ENCODE measurements at places on chromosomes 3 and 15.
A peak's percentile ranks its signal among the peaks of the same experiment; 100 is the strongest.

DNA sequence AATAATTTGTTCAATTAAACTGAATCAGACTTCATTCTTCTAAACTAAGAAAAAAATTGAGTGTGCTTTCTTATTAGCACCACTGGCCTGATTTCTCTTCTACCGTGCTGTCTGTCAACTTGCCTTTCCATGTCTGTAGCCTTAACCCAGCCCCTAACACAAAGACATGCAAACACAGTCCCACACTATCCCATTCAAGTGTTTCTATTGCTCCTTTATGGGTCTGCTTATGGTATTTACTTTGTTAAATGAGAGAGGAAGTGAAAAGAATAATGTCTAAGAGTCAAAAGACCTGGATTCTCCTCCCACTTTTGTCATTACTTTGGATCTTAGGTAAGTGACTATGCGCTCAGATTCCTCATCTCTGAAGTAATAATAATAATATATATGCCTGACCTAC is 55.3 kb downstream of the GTF2E1 start:
- DNase-seq = no peak

DNA sequence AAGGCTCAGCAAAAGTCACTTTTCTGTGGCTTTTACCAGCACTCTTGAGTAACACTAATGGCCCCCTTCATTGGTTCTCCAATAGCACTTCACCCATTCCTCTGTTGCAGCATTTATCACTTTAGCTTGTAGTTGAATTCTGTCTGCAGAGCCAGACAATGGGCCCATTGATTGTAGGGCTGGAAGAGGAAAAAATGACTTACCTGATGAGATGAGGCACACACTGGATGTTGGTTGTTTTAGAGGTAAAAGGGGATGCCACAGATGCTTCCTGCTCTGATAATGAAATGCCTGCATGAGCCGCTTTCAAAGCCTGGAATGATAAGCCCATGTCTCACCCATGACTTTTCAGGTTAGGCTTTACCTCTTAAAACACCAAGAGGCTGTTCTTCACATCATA is 64.3 kb downstream of the PLAAT1 start:
- DNase-seq = no peak

DNA sequence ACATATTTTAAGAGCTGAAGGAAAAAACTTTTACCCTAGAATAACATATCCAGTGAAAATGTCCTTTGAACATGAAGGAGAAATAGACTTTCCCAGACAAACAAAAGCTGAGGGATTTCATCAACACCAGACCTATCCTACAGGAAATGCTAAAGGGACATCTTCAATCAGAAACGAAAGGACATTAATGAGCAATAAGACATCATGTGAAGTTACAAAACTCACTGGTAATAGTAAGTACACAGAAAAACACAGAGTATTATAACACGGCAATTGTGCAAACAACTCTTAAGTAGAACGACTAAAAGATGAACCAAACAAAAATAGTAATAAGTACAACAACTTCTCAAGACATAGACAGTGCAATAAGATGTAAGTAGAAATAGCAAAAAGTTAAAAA is 3.5 kb upstream of the ZSCAN2 start:
- no peak for DNase-seq

DNA sequence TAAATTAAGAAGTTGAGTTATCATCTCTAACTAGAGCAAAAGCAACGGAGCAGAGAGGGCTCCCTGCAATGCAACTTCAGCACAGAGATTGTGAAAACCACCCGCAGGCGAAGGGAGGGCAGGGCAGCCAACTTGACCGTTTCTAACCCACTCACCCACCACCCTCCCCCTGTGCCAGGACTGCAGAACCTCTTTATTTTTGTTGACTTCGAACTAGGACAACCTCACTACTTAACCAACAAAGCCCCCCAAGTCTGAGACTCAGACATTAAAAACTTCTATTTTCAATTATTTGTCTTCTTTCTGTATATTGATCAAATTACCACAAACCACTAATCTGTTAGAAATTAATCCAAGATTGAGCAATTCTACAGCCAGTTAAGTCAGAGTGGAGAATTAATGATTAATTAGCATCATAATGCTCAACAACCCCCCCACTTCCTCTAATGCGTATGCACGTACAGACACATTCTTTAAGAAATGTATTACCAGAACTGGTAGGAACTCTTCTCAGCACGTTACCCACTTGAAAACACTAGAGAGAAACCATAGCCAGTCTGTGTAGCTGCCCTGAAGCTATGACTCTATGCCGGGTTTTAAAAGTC is 2.0 kb downstream of the MGLL start:
- no peak for DNase-seq

GRCh38 chr15:61157933-61158332 is 71.2 kb downstream of the RORA start:
- no peak for DNase-seq

GRCh38 chr15:62517541-62517940 is 352.5 kb upstream of the C2CD4B start:
- DNase-seq = no peak

GRCh38 chr3:109225516-109225915 is 89.0 kb downstream of the C3orf85 start:
- no peak for DNase-seq

GRCh38 chr3:172624999-172625398 is 85.9 kb downstream of the NCEH1 start:
- DNase-seq = no peak

DNA sequence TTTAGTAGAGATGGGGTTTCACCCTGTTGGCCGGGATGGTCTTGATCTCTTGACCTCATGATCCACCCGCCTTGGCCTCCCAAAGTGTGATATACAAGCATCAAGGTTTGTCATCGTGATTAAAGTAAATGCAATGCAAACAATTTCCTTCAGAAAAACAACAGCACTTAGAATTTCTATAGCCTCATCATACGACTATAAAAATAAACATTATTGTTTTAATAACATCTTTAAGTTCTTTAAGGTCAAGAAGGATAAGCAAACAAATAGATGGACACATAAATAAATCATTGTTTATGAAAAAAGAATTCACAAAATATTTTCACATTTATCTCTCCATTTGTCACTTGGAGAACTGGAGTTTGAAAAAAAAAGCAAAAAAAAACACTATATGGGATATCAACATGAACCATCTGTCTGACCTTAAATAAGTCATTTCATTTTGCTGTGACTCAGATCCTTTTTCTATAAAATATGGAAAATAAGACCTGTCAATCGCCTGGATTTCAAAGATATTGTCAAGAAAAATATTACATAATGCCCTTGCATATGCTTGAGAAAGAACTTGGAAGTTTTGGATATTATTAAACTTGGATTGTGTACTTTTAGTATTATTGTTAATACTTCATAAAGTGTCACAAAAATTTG is 642.0 kb upstream of the KCNMB2 start:
- DNase-seq = no peak

- DNase-seq = no peak
Observed at GRCh38 chr15:31792611-31793199, 237.6 kb upstream of the CHRNA7 start.

GRCh38 chr3:54274607-54275006 is 152.3 kb downstream of the CACNA2D3 start:
- no peak for DNase-seq

DNA sequence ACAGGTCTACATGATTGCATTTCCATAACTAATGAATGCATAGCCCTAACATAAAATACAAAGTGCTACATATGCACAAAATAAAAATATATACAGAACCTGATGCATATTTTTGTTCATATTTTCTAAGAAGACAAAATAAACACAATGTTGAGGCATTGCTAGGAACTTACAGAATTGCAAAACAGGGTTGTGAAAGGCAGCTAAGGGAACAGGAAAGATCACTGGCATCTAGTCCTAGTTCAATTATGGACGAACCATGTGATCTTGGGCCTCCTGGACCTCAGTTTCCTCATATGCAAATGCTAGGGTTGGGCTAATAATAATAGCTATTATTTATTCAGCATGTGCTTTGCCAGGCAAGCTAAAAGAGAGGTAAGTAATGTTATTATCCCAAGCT is 15.5 kb upstream of the NCEH1 start:
- no peak for DNase-seq

DNA sequence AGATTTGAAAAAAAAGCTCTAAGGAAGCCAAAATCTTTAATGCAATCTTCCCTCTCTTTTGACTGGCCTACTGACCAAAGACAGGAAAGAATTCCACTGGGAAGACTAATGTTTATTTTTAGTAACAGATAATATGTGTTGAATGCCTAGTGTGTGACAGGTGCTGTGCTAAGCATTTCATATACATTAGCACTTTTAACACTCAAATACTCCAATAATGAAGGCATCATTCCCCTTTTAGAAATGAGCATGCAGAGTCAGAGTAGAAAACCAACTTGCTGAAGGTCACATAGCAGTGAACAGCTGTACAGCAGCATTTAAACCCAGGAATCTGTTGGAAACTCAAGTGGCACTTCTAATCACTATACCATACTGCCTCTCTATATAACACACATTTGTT is 170.6 kb downstream of the MINAR1 start:
- no peak for DNase-seq

DNA sequence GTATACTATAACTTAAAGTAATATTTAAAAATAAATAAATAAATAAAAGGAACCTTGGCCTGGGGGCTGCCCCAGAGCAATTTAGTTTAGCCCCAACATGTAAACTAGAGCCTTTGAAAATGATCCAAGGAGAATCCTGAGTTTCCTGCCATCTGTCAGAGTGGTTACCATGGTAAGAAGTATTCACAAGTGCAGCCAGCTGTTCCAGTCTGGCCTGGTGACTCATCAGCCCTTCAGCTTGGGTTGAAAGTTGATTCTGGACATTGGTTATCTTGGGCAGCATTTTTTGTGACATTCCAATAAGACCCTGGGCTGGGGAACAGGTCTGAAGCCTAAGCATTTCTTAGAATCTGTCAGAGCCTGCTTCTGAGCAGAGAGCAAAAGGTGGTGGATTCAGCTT is 72.7 kb upstream of the LRTM1 start:
- no peak for DNase-seq

DNA sequence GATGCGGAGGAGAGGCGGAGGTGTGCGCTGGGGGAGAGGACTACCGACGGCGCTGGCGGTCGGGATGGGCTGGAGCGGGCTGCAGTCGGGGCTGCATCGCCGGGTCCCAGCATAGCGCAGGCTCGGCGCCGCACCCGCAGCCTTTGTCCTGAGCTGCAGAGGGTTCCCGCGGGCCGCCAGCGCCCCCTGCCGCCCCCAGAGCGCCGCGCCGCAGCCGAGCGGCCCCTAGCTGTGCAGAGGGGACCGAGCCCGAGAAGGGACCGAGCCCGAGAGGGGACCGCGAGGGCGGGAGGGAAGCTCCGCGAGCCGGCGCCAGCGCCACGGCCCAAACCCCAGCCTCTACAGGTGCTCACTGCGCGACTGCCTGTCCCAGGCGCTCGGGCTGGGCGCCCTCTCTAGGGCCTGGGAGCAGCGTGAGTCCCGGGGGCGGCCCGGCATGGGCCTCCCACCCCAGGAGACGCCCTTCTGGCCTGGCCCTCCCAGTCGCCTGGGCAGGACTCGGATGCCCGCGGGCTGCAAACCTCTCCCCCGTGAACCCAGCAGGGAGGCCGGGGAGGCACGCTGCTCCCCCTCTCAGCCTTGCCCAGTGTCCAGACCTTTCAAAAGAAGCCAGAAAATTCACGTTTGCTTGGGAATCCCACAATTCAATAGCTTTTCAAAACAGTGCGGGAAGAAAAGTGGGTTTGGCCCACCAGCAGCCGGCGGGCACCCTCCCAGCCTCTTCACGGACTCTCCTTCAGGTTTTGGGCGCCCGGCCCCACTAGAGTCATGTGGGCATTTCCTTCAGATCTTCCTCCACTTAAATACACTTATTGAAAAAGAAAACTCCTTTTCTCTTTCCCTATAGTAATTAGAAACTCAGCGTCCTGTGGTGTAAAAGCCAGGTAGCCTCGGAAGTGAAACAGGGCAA is 134.7 kb downstream of the TPRA1 start:
- peak; percentile 22 for DNase-seq

DNA sequence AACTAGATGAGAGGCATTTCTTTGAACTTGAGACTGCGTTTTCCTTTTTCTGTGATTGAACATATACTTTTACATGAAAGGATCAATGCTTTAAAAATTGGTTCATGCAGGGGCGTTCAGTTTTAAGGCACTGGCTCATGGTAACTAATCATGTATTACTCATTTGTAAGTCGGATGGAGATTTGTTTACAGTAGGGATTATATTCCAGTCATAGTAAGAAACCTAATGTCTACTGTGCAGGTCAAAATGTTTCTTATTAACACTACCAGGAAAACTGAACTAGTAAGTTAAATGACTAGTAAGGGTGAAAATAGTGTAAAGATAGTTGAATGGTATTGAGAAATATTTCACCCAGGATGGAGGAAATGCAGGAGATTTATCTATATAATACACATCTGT is 258.8 kb upstream of the GBE1 start:
- DNase-seq = no peak

- DNase-seq = no peak
Observed at GRCh38 chr3:5248822-5249221, 61.3 kb downstream of the EDEM1 start.

DNA sequence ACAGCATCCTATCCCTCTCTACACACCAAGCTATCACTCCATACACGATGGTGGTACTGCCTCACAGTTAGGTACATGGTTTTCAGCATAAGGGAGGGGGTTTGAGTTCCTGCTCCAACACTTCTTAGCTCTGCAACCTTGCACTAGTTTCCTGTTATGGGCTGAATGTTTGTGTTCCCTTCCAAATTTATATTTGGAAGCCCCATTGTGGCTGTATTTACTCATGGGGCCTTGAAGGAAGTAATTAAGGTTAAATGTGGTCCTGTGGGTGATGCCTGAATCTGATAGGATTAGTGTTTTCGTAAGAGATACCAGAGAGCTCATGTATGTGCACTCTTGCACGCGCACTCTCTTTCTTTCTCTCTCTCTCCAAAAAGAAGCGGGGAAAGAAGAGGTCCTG is 259.4 kb downstream of the RORA start:
- DNase-seq = no peak

GRCh38 chr3:60120245-60120644 is 1070.4 kb upstream of the CFAP20DC start:
- no peak for DNase-seq

- no peak for DNase-seq
Observed at GRCh38 chr3:175346573-175347356, 487.6 kb downstream of the NAALADL2 start.

DNA sequence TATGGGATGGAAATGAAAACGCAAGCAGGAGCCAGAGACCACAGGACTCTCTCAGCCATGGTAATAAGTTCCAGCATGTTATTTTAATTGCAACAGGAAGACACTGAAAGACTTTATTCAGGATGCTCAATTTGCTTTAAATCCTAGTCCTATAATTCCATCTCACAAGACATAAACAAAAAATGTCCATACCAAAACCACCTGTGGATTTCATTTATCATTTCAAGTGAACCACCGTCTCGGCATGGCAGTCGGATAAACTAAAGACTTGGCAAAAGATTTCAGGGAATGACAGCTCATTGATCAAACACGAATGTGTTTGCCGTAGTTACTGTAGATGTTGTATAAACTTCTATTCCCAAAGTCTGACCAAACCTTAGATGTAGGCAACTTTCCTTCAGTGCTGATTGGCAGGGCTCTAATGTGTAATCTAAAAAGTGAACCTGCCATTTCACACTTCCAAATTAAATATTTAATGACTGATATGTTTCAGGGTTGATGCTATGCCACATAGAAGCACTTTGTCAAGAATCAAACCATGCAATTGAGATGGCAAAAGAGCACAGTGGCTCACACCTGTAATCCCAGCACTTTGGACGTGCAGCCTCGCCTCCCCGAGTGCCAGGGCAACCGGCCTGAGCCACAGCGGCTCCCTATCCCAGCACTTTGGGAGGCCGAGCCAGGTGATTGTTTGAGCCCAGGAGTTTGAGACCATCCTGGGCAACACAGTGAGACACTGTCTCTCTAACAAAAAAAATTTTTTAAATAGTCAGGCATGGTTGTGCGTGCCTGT is 331.7 kb downstream of the MAGI1 start:
- DNase-seq = no peak

Measured in central memory CD4-positive, alpha-beta T cell (primary cell).